ENCODE measurements at places on chromosomes 12 and 14.

- DNase-seq: no peak
Measured at GRCh38 chr12:131003716-131004045, 50.0 kb downstream of the ADGRD1 start.

GRCh38 chr14:48725051-48725734, 861.0 kb downstream of the RPS29 start:
- DNase-seq: no peak

DNA sequence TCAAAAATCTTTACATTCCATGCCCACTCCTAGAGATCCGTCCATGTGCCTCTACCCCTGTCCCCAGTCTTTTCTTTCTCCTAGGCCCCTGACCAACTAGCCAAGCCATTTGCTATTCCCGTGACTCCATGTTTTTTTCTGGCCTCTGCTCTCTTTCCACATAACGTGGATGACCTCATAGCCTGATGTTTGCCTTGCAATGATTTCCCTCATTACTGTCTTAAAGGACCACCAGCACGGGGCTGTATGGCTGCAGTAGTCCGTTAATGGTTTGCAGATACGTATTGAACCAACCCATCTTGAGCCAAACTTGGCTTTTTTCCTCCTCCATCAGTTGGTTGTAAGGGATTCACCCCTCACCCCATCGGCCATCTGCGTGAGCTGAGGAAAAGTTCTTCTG, 226.0 kb downstream of the PCNX1 start:
- DNase-seq: no peak

- DNase-seq: no peak
Measured at GRCh38 chr14:35847636-35848035, 21.5 kb downstream of the BRMS1L start.

DNA sequence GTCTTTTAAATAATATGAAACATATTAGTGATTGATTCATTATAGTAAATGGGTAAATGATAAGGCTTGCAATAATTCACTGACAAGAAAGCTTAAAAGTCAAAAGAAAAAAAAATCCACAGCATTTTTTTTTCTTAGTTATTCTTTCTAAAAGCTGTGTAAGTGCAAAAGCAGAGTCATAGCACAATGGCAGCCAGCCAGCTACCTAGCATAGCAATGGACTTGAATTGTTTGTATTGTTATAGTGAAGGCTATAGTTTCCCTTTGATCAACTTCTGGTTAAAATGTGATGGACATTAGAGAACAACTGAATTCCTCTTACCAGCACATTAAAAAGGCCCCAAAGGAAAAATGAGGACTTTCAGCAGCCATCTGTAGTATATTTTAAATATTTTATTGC, 232.1 kb downstream of the NAV3 start:
- DNase-seq: no peak
